ENCODE measurements at places on chromosomes 5 and 9.

DNA sequence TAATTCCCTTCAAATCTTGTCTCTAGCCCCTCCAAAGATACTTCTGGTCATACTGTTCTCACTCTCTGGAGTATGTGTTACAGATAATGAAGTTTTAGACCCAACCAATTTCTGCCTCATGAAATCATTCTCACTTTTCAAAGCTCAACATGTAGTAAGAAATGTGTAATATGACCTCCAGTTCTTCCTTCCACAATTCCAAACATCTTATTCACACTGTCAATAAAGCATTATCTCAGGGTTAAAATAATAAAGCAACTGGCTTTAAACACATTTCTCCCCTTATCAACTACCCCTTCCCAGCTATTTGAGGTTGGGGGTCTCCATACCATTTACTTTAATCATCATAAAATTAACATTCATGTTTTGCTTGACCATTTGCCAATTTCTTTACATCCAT, 654.1 kb downstream of the RAB3C start:
- peak; percentile 65 for DNase-seq

DNA sequence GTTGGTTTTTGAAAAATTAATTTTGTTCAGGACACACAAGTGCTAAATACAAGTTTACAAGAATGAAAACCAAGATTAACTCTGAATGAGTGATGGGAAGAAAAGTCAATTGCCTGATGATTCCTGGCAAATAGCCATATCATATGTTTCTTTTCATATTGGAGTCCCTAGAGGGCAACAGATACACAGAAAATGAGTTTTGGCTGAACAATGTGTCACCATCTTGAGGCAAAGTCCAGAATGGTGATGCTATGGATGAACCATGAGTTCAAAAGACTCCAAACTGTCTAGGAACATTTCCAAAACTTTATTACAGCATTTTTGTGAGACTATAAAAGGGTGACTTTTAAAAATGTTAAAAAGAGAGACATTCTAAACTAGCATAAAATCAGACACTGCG, 382.9 kb downstream of the TMEM161B start:
- DNase-seq = peak; percentile 8

- DNase-seq = no peak
Observed at GRCh38 chr9:84294241-84294950, 46.2 kb downstream of the SLC28A3 start.

DNA sequence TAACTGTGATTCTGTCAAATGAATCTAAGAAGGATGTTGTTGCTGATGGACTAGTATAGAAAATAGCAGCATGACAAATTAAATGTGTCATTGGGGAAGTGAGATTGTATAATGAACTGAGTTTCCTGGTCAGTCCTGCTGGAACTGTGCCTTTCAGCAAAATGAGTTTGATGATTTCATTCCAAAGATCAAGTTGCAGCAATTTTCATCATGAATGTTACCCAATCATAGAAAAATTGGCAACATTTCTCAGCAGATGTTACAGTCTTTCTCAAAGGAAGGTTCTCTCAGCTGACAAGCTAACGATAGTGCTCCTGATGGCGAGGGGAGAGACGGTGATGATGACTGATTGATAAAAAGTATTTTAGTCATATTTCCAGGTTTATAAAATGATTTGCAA, 10.7 kb downstream of the PCDHAC2 start:
- no peak for DNase-seq

DNA sequence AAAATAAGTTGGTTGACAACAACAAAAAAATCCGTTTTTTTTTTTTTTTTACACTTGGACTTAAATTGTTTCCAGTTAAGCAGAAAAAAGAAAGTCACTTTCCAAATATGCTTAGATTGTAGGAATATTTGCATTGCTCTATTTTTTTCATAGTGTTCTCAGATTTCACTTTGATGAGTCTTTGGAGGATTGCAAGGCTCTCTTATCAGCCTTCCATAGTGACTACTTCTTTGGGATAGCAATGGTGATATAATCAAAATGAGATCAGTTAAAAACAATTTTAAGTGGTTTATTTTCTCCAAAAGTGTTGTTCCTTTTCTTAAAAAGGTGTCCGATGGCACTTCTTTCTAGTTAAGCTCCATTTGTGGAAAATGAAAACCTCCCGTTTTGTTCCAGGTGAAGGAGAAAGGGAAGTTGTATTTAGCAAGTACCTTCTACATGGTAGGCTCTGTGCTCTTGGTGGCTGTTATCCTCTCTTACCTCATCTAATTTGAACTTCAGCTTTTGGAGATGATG, 3.9 kb downstream of the RASGRF2 start:
- peak; percentile 69 for DNase-seq

- DNase-seq = peak; percentile 39
Observed at GRCh38 chr9:2125906-2126305, 110.8 kb downstream of the SMARCA2 start.

- DNase-seq = no peak
Observed at GRCh38 chr9:73665253-73665652, 513.6 kb downstream of the ANXA1 start.

GRCh38 chr5:77743181-77743580, 33.0 kb downstream of the TBCA start:
- DNase-seq = peak; percentile 20

GRCh38 chr5:38636626-38637025, 80.2 kb upstream of the LIFR start:
- DNase-seq = no peak

DNA sequence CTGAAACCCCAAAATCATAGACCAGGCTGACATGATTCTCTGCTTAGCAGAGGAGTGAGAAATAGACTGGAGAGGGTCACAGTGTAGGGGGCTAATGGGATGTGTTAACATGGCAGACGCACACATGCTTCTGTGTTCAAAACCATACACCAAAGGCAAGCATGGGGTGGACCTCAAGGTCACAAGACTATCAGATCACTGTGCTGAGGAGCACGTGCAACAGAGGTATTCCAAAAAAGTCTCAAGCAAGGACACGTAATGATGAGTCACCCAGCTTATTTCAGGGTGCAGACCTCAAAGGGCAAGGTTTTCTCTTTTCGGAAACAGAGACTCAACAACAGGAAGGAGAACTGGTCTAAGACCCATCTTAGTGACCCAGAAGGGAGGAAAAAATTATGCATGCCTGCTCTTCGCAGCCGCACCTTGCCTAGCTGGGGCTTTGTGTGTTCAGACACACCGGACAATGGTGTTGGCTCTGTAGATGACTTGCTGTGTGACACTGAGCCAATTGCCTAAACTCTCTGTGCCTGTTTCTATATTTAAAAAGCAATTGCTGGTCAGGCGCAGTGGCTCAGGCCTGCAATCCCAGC, 20.3 kb downstream of the WHRN start:
- DNase-seq = peak; percentile 82

DNA sequence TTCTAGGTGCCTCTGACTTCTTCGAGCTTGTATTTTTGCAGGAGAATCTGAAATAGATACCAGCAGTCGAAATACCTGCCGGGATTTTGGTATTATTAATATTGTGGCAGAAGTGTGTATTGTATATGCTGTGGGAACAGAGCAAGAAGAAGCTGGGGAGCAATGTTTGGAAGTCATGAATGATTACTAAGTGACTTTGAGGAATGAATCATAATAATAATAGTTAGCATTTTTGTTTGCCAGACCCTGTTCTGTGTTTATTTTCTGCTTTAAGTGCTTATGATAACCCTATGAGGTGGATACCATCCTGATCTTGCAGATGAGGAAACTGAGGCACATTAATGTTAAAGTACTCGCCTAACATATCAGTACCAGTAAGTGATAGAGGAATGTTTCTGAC, 32.4 kb downstream of the RAB24 start:
- no peak for DNase-seq

GRCh38 chr9:107249665-107250285, 33.3 kb upstream of the RAD23B start:
- no peak for DNase-seq

DNA sequence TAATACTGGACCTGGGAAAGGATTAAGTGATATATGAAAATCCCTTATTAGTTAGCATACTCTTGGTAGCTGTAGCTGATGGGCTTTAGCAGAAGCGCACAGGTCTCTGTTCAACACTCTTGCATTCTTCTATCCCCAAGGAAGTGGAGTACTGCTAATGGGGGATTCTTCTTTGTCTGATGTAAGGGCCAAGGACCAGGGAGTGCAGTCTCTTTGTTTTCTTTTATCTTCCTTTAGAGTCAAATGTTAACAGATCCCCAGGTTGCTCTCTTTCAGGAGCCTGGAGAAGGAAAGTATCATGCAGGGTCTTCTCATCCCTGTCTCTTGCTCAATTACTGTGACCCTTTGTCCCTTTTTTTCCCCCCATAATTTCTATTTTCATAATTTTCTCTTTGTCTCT, 1146.9 kb upstream of the DMAC1 start:
- DNase-seq = no peak

DNA sequence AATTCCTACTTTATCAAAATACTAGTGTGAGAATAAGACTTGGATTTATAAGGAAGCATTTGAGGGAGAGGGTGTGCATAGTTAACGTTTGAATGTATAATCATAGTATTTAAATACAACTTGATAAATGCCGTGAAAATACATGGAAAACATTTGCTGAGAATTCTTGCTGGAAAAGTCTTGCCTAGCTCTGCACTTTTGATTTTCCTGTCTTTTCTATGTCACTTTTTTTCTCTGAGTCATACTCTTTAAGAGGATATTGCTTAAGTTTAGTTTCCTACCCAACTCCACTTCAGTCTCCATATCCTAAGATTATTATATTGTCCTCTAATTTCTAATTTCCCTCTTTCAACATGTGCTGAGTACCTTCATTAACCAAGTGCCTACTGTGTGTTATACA, 616.6 kb upstream of the SEMA6A start:
- peak; percentile 1 for DNase-seq

DNA sequence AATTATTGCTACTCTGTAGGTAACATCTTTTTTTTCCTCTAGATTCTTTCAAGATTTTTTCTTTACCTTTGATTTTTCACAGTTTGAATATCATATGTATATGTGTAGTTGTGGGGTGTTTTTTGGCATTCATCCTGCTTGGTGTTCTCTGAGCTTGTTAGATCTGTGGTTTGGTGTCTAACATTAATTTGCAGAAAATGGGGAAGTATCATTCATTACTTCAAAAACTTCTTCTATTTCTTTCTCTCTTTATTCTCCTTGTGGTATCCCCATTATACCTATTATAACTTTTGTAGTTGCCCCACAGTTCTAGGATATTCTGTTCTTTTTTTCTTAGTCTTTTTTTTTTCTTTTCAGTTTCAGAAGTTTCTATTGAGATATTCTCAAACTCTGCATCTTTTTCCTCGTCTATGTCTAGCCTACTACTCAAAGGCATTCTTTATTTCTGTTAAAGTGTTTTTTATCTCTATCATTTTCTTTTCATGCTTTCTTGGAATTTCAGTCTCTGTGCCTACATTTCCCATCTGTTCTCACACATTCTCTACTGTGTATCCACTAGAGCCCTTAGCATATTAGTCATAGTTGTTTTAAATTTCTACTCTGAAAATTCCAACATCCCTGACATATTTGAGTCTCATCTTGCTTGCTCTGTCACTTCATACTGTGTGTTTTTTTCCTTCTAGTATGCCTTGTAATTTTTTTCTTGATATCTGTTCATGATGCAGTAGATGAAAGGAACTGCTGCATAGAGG, 60.1 kb upstream of the GNA14 start:
- peak; percentile 87 for DNase-seq

GRCh38 chr5:87122151-87122977, 145.3 kb upstream of the RASA1 start:
- DNase-seq = no peak

DNA sequence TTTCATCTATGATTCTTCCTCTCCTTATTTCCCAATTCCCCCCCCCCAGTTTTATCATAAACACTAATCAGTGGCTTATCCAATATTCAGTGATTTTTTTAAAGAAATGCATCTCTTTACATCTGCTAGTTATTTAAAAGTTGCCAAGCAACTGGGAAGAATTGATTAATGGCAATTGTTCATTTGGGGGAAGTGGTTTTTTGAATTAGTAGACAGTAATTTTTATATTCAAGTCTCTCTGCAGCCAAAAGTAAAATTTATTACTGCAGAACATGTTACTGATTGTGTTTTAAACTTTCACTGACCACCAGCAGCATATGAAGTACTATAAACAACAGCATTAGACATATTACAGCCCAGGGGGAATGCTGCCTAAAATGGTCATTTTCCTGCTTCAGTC, 308.8 kb upstream of the NREP start:
- no peak for DNase-seq

DNA sequence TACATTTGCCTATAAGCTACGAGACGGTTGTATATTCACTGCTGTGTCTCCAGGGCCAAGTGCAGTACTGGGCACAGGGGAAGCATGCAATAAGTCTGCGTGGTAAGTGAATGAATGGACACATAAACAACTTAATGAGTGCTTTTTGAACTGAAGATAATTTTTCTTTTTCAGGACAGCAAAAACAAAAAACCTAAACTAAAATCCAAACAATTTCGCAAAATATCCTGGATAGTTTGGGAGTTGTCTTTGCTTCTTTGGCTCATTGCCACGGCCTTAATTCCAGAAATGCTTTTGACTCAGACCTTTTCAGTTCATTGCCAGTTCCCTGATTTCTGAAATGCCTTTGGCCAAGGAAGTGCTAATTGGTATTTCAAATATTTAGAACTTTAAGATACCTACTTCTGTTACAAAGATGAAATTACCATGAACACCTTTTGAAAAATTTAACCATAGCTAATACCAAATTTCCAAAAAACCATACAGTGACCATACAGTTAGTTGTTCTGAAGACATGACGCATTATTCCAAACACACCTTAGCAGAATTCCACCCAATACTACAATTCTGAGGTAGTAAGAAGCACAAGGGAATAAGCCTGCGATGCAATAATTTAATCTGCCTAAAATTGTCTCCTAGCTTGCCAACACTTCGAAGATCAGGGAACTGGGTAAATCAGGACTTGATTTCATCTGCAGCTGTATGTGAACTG, 42.8 kb downstream of the TEK start:
- DNase-seq = peak; percentile 47

DNA sequence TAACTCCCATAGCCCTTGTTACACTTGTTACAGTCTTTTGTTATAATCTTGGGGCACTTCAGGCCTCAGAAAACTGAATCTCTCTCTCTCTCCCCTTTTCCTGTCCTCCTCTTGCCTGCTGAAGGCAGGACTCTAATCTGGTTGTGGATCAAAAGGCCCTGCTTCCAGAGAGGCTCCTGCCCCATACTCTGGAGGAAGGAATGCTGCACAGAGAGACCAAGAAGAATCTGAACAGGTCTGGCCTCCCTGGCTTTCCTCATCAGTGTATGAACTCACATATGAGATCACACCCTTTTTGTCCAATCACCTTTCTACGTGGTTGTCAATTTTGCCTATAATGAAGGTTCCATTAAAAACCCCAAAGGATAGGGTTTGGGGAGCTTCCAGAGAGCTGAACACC, 26.2 kb upstream of the LVRN start:
- no peak for DNase-seq

GRCh38 chr5:168608386-168608785, 29.2 kb upstream of the PANK3 start:
- DNase-seq = no peak

GRCh38 chr5:165559645-165560044, 2054.2 kb downstream of the MAT2B start:
- DNase-seq = no peak

GRCh38 chr5:170151097-170151831, 45.6 kb downstream of the FOXI1 start:
- DNase-seq = peak; percentile 90

- no peak for DNase-seq
Observed at GRCh38 chr5:147912011-147912410, 5.7 kb upstream of the C5orf46 start.

GRCh38 chr5:150836703-150837102, 9.6 kb upstream of the IRGM start:
- DNase-seq = no peak

- DNase-seq = no peak
Observed at GRCh38 chr5:36177154-36177553, 25.2 kb downstream of the SKP2 start.

Measured in fibroblast of lung (primary cell).